ENCODE measurements at places on chromosomes 5 and 9.
A peak's percentile ranks its signal among the peaks of the same experiment; 100 is the strongest.

- no peak for DNase-seq
Observed at GRCh38 chr5:174608631-174609097, 115.7 kb upstream of the MSX2 start.

- DNase-seq, result no peak
Observed at GRCh38 chr5:57862471-57862911, 379.9 kb upstream of the ACTBL2 start.

- no peak for DNase-seq
Observed at GRCh38 chr9:89750117-89750791, 145.4 kb downstream of the GADD45G start.

DNA sequence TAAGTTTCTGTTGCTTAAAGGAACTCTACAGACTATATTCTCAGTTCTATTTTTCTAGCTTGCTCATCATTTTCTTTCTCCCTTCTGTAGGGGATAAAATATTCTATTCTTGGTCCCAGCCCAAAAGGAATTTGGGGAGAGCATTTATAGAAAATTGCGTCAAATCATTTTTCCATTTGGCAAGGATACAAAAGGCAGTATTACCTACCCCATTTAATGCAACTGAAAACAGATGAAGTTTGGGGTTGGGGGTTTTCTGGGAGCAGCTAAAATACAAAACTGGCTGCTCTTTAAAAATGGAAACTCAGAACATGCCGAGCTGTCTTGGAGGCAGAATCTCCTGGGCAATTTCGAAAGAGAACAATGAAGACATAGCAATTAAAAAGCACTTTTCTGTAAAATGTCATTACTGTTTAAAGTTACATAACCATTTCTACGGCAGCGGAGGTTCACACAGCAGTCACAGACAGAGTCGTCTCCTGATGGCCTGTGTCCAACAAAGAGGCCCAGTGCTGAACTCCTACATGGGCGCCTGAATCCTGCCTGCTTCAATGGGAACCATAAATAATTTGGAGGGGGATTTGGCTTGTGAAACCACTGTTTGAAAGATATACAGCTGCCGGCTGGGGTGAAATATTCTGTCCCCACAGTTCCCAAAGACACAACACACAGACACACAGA, 152.4 kb downstream of the BRINP1 start:
- no peak for DNase-seq

DNA sequence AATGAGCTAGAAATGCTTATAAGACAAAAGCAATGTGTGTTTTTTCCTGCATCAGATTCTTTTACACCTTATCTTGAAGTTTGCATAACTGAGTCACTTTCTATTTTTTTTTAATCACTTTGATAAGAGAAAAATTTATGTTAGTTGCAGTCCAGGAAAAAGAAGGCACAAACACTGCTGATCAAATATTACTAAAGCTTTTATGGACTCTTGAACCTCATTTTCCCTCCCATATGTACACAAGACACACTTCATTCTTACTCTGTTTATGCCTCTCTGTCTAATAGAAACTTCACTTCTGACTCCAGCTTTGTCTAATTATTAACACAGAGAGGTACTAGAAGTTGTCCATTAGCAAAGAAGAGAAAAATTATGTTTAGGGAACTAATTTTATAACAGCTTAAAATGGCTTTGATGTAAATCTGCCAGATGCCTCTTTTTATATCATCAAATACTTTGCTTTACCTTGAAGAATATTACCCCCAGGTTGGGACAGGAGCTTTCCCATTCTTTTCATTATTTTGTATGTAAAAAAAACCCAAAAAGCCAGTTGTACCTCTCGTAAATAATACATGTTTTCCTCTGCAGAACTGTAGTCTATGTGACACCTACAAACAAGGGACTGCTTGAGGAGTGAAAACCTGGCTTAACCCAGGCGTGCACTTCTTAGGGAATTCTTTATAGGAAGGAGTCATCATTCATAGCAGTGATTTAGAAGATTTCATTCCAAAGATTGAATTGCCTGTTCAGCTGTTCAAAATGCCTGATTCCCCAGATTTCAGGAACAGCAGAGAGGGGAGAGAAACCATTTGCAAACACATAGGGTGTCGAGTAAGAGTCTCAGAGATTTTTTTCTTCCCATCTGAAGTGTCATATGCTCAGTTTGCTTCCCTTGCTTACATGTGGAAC, 72.6 kb downstream of the DAPK1 start:
- DNase-seq, result peak; percentile 47

DNA sequence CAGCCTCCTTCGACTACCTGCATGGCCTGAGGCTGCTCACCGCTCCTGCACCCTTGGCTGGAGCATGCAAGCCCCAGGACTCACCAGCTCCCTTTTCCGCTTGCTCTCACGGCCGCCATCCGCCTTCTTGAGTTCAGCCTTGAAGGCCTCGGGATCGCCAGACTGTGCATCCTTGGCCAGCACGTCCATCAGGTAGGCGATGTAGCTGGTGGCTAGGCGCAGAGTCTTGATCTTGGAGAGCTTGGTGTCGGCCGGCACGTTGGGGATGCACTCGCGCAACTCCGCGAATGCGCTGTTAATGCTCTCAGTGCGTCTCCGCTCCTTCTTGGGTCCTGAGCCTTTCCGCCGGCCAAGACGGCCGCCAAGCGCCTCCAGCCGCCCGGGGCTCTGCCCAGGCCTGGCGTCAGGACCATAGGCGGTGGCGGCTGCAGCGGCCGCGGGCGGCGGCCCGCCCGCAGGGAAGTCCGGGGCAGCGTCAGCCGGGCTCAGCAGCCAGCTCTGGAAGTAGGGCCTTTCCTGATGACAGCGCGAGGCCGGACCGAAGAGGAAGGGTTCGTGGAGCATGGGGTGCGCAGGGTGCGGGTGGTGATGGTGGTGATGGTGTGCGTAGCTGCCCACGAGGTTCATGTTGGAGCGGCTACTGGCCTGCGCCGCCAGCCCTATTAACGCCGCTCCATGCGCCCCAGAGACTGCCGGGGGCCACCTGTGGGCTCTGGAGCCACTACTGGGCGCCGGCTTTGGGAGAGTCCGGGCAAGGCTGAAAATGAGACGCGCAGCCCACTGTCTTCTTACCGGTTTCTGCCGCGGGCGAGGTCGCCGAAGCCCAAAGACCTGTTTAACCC, 424 bp downstream of the HAND1 start:
- DNase-seq, result no peak

GRCh38 chr5:121976979-121977378, 15.2 kb downstream of the SRFBP1 start:
- DNase-seq, result no peak

DNA sequence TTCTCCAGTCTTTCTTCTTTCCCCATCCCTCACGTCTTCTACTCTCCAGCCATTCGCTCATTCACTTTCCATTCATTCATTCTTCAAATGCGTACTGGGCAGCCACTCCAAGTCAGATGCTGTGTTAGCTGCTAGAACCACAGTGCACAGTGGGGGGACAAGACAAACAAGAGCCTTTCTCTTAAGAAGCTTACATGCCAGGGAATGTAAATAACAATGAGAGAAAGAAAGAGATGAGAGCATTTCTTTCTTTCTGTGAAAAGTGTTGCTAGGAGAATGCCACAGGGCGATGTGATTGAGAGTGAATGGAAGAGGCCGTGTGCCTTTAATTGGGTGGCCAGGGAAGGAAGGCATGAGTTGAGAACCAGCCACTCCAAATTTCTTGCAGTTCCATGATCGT, 46.3 kb upstream of the SMIM23 start:
- DNase-seq, result no peak

GRCh38 chr9:3912280-3912679, 386.5 kb upstream of the RFX3 start:
- no peak for DNase-seq

GRCh38 chr9:137800196-137801022, 77.2 kb upstream of the CACNA1B start:
- DNase-seq, result no peak

DNA sequence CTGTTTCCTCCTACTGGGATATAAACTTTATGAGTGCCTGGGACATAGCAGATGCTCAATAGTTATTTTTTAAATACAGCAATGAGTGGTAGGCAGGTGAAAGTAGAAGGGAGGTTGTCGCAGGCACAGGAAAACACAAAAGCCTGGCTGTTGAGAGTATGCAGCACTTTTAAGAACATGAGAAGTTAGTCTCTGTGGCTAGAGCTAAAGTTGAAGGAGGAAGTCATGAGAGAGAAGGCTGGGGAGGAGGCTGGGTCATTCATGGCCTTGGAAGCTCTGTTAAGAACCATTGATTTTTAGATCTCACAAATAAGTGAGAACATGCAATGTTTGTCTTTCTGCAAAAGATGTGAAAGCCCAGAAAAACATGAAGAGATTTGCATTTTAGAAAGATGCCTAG, 126.7 kb downstream of the PRKACG start:
- DNase-seq, result no peak

GRCh38 chr5:17156463-17156862, 61.0 kb upstream of the BASP1 start:
- no peak for DNase-seq

- DNase-seq, result no peak
Observed at GRCh38 chr5:143931476-143931875, 119.5 kb downstream of the HMHB1 start.

DNA sequence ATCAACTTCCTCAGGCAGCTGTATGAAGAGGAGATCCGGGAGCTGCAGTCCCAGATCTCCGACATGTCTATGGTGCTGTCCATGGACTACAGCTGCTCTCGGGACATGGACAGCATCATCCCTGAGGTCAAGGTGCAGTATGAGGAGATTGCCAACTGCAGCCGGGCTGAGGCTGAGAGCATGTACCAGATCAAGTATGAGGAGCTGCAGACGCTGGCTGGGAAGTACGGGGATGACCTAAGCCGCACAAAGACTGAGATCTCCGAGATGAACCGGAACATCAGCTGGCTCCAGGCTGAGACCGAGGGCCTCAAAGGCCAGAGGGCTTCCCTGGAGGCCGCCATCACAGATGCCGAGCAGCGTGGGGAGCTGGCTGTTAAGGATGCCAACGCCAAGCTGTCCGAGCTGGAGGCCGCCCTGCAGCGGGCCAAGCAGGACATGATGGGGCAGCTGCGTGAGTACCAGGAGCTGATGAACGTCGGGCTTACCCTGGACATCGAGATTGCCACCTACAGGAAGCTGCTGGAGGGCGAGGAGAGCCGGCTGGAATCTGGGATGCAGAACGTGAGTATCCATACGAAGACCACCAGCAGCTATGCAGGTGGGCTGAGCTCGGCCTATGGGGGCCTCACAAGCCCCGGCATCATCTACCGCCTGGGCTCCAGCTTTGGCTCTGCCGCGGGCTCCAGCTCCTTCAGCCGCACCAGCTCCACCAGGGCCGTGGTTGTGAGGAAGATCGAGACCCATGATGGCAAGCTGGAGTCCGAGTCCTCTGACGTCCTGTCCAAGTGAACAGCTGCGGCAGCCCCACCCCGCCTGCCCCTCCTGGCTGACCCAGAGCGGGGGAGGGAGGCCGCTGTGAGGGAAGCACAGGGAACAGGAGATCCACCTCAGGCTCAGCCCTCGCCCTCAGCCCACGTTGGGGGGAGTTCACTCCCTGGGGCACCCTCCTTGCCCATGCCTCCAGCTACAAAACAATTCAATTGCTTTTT, 84.0 kb downstream of the SEC61B start:
- no peak for DNase-seq

DNA sequence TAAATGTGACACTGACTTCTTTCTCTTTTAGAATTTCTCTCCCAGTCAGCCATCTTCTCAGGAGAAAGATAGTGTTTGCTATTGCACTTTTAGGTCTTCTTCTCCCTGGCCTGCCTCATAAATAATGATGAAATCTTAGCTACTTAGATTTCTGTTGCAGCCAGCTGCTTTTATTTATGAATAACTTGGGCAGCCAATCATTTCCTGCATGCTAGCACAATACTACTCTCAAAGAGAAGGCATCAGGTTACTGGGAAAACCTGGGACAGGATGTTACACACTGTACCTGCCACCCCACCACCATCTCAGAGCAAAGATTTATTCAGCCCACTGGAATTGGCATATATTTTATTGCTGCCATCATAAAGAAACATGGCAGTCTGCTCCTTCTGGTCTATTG, 266.6 kb downstream of the PRELID2 start:
- DNase-seq, result no peak

DNA sequence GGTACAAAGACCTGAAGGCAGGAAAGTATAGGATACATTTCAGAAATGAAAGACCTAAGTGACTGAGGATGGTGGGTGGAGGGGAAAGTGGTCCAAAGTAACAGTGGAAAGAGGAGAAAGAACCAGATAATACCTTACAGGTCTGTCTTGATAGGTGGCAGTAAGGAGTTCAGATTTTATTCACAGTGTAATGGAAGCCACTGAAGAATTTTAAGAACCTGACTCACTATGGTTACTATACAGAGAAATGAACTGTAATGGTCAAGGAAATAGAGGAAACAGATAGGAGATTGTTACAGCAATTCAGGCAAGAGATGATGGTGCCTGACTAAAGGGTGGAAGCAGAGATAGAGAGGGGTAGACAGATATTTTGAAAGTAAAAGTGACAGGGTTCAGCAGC, 46.5 kb downstream of the EPB41L4A start:
- DNase-seq, result no peak

GRCh38 chr9:121559183-121559582, 59.5 kb upstream of the GGTA1 start:
- DNase-seq, result no peak

- DNase-seq, result no peak
Observed at GRCh38 chr9:21591221-21592062, 109.3 kb upstream of the IFNE start.

DNA sequence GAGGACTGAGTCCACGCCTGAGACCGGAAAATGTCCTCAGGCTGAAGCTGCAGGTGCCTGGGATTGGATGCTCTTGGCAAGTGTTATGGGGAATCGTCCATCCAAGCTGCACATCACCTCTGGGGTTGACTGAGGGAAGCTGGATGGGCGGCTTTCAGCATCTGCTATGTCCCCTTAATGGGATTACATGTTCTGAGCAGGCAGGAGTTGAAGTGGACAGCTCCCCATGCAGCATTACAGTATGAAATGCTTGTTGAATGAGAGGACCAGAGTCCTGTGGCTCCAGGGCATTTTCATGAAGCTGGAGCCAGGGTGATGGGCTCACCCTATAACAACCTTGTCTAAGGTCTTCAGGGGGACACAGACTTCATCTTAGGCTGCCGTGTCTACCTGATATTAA, 270.9 kb downstream of the HSPA4 start:
- no peak for DNase-seq

- no peak for DNase-seq
Observed at GRCh38 chr5:43635374-43635773, 32.4 kb downstream of the NNT start.

DNA sequence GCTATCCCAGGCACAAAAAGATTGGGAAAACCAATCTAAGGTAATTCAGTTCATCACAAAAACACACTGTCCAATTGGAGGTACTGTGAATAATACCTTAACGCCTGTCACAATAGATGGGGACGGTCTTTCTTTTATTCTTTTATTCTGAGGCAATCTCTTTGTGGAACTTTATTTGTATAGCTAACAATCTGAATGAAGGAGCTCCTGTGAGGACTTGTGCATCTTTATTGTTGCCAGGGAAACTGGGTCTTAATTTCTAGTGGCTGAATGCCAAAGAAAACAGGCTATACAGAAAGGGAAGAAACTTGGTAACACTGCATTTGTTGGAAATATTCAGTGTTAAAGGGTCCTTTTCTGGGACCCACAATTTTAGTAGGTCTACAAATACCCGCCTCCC, 546.9 kb upstream of the C9orf72 start:
- no peak for DNase-seq
